ENCODE measurements at places on chromosomes 7 and 10.

GRCh38 chr10:64112701-64113355, 591.6 kb downstream of the REEP3 start:
- DNase-seq = no peak

- DNase-seq = no peak
Measured at GRCh38 chr10:13820964-13821337, 234.2 kb downstream of the PRPF18 start.

GRCh38 chr7:117875566-117875965, 2.3 kb upstream of the CTTNBP2 start:
- peak; percentile 52 for DNase-seq

GRCh38 chr7:30918676-30919075, 7.0 kb downstream of the AQP1 start:
- DNase-seq = no peak

GRCh38 chr7:134710854-134711624, 64.4 kb downstream of the BPGM start:
- no peak for DNase-seq

GRCh38 chr10:99528494-99529441, 4.0 kb upstream of the NKX2-3 start:
- no peak for DNase-seq

- no peak for DNase-seq
Measured at GRCh38 chr7:7641129-7641663, 644 bp downstream of the UMAD1 start.

DNA sequence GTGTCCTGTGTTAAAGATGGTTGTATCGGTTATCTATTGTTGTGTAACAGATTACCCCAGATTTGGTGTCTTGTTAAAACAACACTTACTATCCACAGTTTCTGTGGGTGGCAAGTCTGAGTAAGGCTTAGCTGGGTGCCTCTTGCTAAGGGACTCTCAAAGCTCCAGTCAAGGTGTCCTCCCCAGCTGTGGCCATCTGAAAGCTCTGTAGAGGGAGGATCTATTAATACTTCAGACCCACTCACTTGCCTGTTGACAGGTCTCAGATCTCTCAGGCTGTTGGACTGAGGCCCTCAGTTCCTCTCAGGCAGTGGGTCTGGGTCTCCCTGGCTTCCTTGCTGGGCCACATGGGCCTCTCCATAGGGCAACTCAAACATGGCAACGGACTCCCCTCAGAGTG, 19.6 kb downstream of the ARID5B start:
- no peak for DNase-seq

DNA sequence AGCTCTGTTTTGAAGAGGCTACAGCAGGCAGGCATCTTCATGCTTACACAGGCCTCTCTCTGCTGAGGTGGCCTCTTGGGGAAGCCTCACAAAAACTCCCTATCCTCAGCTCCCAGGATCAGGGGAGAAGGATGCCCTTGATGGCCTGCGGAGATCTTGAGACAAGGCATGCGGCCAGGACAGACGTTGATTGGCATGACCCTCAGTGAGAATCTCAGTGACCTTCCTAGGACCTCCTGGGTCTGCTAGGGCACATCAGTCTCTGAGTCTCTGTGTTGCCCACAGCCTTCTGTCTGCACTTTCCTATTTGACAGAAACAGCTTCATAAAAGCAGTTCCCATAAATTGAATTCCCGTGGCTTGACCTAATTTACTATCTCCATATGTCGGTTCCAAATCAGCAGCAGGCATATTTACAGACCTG, 1005.8 kb upstream of the C7orf33 start:
- no peak for DNase-seq

DNA sequence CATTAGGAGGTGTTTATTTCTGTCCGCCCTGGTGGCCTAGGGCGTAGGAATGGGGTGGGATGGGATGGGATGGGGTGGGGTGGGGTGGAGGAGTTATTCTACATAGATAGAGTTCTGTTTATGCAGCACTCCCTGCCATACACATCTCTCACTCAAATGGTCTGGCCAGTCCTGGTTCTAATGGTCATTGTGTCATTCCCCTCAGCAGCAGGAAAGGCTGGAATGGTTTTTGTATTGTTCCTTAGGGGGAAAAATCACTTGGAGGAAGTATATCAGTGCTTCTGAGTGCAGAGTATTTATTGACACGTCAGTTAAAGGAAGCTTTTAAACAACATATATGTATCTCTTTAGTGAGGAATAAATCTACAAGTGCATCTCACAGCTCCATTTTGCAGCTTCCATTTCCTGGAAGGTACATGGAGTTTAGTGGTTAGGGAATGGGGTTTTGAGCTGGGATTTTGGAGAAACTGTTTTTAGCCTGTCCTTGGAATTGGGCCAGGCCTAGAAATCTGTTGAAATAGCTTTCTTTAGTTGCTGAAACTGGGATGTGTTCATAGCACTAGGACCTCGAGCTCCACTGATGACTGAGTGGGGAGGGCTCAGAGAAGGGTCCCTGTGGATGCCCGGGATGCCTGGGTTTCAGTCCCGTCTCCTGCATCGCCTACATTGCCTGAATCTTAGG, 8.3 kb downstream of the TSPAN14 start:
- no peak for DNase-seq

DNA sequence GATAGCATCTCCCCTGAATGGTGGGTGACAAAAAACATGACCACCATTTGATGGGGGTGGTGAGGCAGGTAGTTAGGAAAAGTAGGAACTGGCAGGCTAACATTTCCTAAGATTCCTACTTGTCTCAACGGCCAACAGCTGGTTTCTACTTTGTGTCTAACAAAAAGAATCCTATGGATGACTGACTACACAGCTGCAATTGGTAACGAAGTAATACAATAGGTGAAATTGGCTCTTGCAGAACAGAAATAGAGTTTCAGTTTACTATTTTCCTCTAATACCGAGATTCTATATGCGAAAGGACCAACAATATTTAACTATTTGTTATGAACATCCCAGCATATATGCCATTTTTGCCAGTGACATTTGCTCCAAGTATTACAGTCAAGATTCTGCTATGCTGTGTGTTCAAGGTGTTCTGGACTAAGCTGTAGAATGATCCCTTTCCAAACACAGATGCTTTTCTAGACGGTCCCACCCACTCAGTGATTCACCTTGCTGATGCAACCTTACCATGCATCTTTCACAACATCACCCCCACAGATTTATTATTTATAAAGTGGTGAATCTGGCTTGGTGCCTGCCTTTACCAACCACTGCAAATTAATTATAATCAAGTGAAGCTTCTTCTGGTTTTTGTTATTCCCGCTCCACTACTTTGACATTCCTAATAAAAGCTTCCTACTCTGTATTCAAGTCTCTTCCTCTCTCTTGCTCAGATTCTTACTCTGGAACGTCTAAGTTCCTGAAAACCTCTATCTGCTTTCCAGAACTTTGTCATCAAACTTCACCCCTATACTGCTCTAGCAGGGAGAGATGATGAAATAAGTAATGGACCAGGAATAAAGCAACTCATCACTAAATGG, 16.8 kb downstream of the BBIP1 start:
- DNase-seq = no peak

- DNase-seq = no peak
Measured at GRCh38 chr7:151844071-151844824, 32.7 kb downstream of the PRKAG2 start.

GRCh38 chr7:134891262-134891695, 95.0 kb upstream of the AGBL3 start:
- no peak for DNase-seq

DNA sequence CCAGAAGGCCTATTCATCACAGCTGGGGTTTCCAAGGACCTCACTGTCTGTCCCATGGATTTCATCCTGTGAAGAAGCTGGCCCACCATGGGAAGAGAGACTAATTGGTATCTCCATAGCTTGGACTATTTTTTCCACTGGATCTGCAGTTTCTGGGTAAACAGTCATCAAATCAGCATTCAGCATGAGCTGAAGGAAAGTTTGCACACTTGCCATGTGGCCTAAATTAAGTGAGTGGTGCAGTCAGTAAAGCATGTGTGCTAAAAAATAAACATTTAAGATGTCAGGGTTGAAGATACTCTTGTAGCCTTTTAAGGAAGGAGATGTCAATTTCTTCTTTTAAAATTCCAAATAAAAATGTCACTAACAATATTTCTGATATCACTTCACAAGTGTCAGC, 381.1 kb upstream of the ZMIZ1 start:
- DNase-seq = no peak

- DNase-seq = no peak
Measured at GRCh38 chr10:67072654-67073053, 146.8 kb downstream of the LRRTM3 start.

- no peak for DNase-seq
Measured at GRCh38 chr10:18364987-18365775, 225.0 kb downstream of the CACNB2 start.

- DNase-seq = no peak
Measured at GRCh38 chr10:73818402-73818801, 7.0 kb upstream of the NDST2 start.

DNA sequence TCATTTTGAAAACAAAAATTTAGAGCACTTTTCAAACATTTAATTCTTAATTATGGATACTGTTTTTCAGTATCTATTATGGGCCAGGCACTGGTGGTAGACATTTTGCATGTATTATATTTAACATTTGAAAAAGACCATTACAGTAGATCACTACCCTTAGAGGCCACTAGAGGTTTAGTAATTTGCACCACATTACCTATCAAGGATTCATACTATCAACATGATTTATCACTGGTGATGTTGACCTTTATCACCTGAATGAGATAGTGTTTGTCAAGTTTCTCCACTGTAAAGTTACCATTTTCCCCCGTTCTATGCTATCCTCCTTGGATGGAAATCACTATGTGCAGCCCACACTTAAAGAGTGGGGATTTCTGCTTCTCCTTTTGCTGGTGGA, 4.4 kb upstream of the SNX13 start:
- DNase-seq = no peak

GRCh38 chr10:112732277-112732921, 217.6 kb upstream of the TCF7L2 start:
- no peak for DNase-seq

DNA sequence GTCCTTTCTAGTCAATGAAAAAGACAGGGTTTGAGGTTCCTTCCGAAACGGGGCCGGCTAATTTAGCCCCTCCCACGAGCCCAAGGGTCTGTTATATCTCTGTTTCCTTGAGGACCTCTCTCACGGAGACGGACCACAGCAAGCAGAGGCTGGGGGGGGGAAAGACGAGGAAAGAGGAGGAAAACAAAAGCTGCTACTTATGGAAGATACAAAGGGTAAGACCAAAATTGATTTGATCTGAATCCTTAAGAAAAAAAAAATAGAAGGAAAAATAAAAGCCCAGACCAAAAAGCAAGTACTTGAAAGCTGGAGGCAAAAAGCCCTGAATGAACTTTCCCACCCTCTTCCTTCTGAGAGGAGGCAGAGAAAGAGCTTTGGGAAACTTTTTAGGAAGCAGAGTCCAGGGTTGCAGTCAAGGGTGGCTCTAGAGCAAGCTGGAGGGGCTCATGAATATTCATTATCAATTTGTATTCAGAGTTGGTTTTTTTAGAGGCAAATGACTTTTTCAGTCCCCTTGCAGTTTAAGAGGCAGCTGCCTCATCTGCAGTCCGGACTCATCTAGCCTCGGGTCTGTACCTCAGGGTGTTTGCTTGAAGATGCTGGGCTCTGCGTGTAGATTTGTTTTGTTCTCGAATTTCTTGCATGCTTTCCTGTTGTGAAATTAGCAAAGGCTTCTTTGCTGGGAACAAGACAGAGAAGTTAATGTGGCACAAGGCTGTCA, at the start of gene ENTPD1:
Gene ENTPD1 (plus strand): TSS at position 123 of the 721 bp plus-strand sequence. CDS start 77 bp downstream, at position 200.
- DNase-seq = no peak

DNA sequence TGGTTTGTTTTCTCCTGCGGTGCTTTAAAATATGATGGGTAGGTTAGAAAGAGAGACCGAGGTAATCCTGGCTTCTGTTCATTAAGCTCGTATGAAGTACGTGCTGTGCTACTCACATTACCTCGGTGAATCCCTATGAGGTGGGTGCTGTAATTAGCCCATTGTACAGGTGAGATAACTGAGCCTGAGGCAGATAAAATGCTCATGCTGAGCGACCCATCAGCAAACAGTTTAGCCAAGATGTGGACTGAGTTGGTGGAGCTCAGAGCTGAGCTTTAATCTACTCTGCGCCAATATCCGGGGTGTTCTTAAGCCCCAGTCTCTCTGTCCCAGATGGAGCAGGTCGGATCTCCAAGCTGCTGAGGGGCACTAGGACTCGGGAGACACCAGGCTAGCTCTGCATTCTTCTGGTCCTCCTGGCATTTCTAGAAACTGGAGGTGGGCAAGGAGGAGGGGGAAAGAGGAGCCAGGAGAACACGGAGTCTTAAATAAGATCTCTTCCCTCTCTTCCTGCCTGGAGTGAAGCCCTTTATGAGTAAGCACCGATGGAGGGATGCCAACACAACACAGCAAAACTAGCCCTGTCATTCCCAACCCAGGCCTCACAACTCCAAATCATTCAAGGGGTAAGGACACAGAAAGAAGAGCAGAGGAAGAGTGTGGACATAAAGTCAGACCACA, 458.5 kb downstream of the KCNMA1 start:
- no peak for DNase-seq

DNA sequence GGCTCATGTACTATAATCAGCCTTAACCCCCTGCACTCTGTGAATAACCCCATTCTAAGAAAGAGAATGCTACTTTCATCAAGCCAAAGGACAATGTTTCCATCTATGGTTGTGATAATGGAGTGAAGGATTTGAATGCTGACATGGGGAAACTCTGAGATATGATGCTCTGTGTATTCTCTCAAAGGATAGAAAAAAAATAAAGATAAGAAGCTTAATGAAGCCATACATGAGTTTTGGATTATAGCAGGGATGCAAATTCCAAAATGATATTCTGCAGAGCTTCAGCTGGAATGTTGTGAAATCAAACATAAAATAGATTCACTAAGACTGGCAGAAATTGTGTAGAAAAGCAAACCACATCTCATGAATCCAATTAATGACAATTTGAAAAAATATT, 1074.1 kb downstream of the XPNPEP1 start:
- DNase-seq = no peak

GRCh38 chr7:41907444-41907843, 204.6 kb upstream of the INHBA start:
- no peak for DNase-seq

- DNase-seq = no peak
Measured at GRCh38 chr7:39855325-39855674, 94.8 kb upstream of the CDK13 start.

DNA sequence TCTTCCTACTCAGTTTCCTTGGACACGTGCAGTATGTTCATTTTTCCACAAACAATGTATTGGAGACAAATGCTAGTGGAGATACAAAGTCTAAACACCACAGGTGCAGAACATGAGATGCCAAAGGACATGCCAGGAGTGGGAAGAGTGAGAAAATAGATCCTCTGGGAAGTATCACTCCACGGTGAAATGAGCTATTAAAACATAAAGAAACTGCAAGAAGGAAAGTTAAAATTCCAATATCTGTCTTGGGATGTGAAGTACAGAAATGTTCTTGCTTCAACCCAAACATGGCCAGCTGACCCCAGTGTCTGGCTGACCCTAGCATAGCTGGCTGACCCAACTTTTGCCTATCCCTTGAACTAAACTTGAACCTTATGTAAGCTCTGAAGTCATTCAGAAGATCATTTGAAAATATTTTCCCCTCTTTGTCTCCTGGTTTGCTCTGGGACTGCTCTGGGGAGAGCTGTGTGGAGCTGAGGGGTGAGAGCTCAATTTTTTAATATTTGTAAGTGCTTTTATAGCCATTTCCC, 59.5 kb downstream of the FZD1 start:
- DNase-seq = no peak

Data from NCI-H187 (cell line).